ENCODE measurements at places on chromosomes 7 and 10.

DNA sequence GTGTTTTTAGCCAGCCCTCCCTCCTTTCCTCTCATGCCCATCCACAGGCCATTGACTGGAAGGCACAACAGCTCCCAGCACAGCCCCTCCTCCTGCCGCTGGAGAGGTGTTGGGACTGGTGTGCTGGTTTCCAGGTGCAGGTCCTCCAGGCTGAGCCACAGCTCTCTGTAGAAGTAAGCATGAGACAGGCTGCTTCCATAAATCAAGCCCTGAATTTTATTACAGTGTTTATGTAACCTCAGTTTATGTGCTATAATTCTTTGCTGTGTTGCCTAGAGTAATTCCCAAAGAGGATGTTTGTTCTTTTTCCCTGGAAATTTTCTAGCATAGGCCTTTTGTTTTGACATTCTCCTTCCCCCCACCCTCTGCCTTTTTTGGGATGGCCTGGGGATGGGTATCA lies 445.8 kb downstream of the AUTS2 start:
- no peak for DNase-seq

DNA sequence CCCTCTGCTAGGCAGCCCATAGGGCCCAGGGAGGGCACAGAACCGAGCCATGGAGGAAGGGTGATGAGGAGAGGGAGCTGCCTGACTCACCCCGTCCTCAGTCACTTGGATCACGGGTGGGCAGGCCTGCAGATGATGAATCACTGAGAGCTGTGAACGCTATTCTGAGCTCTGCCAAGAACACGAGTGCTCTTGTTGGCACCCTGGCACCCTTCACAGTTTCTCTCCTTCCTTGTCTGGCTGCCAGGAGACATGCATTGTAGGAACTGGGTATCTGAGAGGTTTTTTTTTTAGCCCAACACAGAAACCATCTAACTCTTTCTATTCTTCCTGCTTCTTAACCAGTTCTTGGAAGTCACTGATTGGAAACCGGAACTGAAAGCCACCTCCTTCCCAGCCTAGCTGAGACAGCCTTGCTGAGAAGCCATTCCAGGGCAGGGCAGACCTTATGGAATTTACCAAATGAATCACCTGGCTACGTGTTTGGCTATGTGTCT lies 82.1 kb downstream of the SLC37A3 start:
- no peak for DNase-seq

DNA sequence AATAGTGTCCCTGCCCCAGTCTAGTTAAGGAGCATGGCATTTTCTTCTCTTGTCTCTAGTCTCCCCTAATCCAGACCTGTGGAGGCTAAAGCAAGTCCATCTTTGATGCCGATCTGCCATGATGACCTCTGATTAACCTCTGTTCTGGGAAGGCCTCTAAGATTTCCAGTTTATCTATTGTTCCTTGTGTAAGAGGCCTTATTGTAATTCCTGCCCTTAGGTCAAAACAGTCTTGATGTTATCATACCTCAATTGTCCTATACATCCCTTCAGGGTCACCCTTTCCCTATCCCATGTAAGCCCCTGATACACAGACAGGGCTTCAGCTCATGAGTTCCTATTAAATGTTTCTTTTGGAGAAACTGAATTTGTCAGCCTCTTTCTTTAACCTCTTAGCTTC lies 4.9 kb upstream of the ZMIZ2 start:
- DNase-seq, result no peak

- DNase-seq, result no peak
Observed at GRCh38 chr10:125190946-125191345, 30.6 kb upstream of the CTBP2 start.

DNA sequence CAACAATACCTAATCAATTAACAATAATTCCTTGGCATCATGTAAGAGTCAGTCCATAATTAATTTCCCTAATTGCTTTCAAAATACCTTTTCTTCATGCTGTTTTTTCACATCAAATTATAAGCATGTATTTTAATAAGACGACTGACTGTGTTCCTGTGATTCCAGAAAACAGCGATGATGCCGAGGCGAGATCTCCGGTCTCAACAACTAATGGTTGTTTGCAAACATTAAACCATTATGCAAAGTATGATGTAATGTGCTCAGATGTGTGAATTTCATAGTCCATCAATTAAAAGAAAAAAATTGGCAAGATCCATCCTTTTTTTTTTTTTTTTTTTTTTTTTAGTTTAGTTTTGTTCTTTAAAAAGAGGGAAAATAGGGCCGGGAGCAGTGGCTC lies 44.5 kb upstream of the PIP4K2A start:
- DNase-seq, result no peak

DNA sequence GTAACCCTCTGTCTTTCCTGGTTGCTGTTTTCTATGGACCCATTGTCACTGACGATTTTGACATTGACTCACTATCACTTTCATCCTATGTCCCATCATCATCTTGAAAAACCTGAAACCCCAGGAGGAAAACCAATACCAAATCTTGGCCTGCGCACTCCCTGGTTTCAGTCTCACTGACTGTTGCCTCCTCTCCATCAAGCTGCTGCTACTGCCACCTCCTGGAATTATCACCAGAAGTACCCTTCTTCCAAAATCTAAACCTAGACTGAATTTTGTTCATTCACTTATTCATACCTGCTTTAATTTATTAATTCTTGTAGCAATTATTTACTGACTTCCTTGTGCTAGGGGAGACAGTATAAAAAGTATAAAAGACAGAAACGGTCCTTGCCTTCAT lies 44.5 kb upstream of the ACBD5 start:
- no peak for DNase-seq

DNA sequence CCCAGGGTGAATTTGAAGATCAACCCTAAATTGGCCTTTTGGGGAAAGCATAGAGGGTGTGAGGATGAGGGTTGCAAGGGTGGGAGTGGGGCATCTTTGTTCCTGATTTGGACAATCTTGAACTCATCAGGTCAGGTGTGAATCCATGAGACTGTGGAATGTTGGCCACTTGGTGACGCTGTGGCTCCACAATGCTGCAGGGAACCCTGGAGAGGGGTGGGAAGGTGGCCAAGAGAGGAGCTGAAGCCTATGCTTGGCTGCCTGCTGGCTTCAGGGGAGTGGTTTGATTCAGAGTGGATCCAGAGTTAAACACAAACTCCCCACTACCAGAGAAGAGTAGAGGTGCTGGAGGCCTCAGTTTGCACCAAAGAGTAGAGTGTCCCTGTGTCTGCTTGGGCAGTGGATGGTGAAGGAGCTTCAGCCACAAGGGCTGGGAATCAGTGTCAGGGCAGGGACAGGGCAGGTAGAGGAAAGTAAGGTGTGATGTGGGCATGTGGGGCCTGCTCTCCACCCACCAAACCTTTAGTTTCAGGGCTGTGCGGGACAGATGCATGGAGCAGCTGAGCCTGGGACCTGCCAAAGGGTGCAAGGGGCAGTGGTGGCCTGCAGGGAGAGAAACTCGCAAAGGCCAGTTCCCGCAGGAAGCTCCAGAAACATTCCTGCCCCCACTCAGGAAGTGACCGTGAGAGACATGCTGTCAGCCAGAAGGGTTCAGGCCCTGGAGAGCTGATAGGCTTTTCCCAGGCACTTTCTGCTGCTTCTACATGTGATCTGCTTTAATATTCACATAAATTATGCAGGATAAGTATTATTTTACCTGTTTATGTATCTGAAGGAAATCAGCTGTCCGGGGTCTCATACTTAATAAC lies 81.0 kb upstream of the PRSS58 start:
- no peak for DNase-seq

DNA sequence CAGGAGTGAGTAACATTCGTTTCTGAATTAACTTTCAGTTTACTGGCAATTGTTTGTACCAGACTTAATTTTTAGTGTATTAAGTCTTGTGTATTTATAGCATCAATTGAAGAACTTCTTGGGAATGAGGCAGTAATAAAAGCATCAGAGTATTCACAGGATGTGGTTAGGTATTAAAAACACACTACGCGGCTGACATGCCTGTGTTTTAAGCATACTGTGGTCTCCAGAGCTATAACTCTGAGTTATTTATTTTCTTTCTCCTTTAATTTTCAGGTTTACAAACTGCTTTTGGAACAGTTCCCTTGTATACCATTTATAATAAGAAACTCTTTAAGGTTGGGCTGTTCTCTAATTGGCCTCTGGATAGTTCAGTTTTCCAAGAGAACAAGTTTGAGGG lies 626.1 kb upstream of the NRG3 start:
- no peak for DNase-seq

DNA sequence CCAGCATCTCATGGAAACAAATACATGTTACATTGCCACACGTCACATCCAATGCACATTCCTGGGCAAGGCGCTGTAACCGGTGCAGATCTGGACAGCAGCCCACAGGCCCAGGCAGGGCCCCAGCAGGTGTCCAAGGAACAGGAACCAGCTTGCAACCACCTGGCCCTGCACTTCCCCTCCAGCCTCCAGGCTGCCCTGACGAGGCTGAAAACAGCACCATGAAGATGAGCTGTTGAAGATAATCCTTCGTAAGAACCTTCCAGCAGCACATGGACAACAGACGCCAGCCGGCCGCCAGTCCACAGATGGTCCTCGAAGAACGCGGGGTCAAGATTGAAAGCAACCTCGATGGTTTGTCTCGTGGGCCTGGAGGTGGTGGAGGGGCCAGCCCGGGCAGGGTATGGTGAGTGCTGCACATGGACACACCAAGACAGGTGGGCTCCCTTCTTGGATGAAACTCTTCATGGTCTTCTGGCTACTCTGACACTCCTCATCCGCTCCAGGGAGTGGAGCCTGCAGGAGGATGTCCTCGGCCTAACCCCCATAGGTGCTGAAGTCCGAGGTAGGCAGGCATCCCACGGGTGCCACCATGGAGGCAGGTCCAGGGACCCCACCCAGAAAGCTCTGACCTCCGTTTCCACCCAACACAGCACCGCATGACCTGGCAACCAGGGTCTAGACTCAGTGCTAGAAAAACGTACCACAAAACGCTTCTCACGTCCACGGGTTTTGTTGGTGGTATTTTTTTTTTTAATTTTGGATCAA lies 22.9 kb downstream of the PDGFA start:
- no peak for DNase-seq

DNA sequence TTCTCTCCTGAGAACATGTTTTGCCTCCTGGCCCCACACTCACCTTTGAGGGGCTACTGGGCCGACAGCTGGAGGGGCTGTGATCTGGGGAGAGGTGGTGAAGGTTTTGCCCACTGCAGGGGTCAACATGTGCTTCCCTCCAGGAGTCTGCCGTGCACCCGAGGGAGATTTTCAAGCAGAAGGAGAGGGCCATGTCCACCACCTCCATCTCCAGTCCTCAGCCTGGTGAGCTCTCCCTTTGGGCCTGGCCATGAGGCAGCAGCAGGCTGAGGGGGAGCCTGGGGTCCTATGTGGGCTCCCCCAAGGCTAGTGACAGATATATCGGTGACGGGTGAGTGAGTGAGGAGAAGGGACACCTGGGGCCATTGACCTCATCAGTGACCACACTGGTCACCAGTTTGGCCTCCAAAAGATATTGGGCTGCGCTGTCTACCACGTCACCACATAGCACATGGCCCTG lies 6.6 kb downstream of the PGAM2 start:
- no peak for DNase-seq

DNA sequence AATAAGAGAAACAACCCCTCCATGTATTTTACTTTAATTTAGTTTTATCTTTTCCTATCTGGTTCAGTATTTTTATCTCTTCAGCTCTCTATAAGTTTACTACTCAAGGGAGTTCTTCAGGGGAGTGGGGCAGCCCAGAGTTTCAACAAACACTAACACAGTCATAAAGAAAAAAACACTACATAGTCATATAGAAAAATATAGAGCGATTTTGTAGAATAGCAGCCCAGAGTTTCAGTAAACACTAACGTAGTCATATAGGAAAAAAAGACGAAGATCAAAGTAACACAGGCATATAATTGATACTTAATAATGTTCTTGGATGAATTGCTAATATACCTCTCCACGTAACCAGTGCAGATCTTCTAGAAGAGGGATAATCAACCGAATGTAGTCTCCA lies 54.7 kb downstream of the PON1 start:
- no peak for DNase-seq

GRCh38 chr7:92854501-92855238 lies 18.3 kb upstream of the CDK6 start:
- DNase-seq, result no peak

GRCh38 chr10:95312986-95313495 lies 22.2 kb upstream of the PDLIM1 start:
- no peak for DNase-seq

- DNase-seq, result no peak
Observed at GRCh38 chr7:120799813-120800475, 58.0 kb downstream of the TSPAN12 start.

DNA sequence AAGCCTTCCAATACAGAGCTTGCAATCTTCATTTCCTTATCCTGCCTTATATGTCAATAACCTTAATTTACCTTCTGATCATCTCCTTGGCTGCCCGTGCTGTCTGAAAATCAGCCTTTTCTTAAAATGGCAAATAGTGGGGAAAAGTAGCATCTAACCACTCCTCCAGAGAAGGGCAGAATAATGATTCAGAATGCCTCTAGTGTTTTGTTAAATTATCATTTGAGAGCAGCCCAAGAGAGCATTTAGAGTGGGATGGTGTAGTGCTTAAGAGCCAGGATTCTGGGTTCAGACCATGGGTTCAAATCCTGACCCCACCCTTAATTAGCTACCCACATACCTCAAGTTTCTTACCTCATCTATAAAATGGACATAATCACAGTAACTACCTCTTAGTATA lies 4.6 kb upstream of the TMEM139 start:
- DNase-seq, result no peak

GRCh38 chr7:80584778-80585177 lies 53.7 kb upstream of the CD36 start:
- DNase-seq, result no peak

- DNase-seq, result no peak
Observed at GRCh38 chr7:69049326-69049725, 548.9 kb upstream of the AUTS2 start.

DNA sequence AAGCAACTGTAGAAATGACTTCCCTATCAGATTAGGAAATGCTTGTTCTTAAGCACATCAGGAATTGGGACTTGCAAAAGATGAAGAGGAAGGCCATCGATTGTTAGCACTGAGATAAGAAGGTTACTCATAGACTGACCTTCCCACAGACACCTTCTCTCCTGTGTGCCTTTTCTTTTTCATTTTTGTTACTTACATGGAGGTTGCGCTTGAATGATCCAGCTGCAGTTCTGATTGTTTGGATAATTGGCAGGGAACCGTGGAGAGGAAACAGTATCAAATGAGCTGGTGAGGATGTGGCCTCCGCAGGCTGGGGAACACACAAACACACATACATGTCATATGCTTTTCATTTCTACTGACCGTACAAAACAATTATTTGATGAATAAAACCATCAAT lies 134.9 kb upstream of the RSU1 start:
- no peak for DNase-seq

DNA sequence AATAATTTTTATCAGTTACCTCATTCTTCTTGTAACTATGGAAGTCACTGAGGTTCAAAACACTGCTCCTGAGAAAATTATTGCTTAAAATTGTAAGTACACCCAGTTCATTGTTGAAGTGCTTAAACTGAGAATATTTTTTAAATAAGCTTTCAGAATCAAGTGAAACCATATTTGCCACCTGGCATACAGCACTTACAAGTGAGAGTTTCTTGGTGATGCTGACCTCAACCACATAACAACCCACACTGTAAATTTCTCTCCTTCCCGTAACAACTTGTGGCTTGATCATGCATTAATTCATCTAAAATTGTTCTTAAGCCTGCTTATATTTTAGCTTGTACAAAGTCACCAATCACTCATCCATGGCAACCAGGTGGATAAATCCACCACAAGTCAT lies 34.0 kb downstream of the IMMP2L start:
- no peak for DNase-seq
